ENCODE measurements at places on chromosomes 13 and 19.

DNA sequence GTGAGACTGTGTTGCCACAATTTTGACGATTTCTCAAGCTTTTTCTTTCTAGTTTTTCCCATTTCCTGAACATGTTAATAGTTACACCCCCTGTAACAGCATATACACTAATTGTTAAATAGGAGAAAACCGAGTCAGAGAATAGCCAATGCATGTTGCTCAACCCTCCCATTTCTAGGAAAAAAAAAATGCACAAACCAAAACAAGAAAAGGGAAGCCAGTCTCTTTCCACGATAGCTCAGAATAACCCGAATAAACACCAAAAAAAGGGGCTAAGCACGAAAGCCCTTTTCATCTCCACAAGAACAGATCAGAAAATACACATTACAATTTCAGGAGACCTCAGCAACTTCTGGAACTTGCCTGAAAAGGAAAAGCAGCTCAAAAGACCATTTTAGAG, 16.3 kb downstream of the LATS2 start:
- DNase-seq = no peak

- DNase-seq = peak; percentile 82
Observed at GRCh38 chr19:12603714-12604113, 6.9 kb downstream of the ZNF490 start.

- DNase-seq = no peak
Observed at GRCh38 chr13:79312340-79312855, 93.7 kb downstream of the RBM26 start.

GRCh38 chr13:111269508-111269907, 50.9 kb upstream of the TEX29 start:
- DNase-seq = no peak

DNA sequence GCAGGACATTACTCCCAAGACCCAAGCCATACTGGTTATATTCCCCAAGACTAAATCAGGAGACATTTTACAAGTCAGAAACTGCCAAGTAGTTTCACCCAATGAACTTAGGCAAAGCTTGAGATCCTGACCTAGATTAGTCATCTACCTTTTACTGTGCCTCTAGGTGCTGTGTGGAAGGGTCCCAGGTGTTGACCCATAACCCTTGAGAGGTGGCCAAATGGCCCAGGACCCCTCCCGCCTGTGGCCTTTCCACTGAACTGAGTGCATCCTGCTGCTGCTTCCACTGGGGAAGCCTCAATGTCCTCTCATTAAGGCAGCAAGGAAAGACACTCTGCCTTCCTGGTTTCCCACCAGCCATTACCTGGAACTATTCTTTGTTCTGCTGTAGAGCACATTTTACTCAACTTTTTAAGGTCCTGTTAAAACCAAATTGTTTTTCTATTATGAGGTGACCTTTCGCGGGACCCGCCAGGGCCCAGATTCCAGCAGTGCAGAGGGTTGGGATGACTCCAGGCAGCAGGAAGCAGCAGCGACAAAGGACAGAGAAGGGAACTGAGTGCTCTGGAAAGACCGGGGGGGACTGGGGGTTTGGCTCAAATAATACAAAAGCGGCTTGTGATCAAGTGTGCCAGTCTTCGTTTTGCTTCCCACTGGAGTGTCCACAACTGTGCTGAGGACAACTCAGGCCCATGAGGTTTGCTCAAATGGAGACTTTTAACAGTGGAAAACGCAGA, 27.1 kb downstream of the ANKRD10 start:
- DNase-seq = no peak

- no peak for DNase-seq
Observed at GRCh38 chr13:44416301-44416700, 42.7 kb downstream of the SERP2 start.

- no peak for DNase-seq
Observed at GRCh38 chr19:38429811-38430156, 3.7 kb upstream of the RYR1 start.

GRCh38 chr13:55432814-55433213, 1707.9 kb upstream of the PRR20A start:
- no peak for DNase-seq

DNA sequence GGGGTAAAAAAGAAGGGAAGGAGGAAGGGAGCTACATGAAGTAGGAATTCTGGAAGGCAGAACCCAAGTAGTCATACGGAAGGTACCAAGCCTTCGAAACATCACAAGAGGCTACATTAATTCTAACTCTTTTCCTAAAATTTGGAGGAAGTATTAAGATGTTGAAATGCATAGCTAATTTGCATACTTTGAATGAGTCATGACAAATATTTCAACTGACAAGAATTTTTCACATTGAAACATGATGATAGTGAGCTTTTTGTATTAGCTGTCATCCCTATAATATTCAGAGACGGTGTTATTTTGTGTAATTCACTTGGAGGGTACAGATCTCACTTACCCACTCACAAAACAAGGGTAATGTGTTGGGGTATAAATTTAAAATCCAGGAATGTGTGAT, 9.1 kb upstream of the ACOD1 start:
- DNase-seq = no peak

- no peak for DNase-seq
Observed at GRCh38 chr13:35552172-35552844, 75.8 kb upstream of the MAB21L1 start.

GRCh38 chr13:101798437-101798836, 346.0 kb downstream of the ITGBL1 start:
- DNase-seq = no peak

- peak; percentile 14 for DNase-seq
Observed at GRCh38 chr19:9849791-9850190, 14.7 kb downstream of the PIN1 start.

GRCh38 chr13:73922493-73923393, 211.5 kb downstream of the KLF12 start:
- no peak for DNase-seq

DNA sequence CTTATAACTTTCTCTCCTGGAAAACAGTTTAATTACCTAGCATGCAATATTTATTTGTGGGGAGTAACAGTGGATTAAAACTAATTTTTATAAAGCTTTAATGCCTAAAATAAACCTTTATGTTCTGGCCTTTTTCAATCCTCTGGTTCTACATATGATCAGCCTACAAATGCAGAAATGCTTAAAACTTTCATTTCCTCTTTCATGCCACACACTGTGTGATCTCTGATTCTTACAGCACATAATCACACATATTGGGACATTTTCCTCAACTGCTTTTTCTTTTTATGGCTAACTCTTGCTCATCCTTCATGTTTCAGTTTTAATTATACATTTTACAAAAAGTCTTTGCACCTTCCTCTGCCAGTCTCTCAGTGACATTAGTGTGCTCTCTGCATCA, 910.8 kb upstream of the SLITRK6 start:
- DNase-seq = peak; percentile 8

DNA sequence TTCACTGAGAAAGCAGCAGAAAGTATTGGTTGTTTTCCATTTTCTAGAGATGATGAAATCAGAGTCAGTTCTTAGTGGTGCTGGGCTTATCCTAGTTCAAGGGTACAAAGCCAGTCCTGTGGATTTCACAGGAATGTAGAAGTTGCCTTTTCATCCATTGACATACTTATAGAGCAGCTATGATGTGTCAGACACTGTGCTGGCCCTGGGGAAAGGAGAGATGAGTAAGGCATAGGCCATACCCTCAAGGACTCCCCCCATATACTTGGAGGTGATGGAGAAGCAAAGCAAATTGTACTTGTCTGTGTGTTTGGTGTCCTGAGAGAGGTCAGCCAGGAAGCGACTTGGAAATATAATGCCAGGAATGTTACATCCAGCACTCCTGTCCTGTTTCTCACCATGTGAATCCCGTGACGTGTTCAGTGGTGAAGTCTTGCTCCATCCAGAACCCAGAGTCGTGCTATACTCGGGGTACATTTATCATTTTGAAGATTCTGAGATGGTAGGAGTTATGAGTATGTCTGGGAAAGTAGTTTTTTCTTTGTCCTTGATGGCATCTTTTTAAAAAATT, 22.6 kb downstream of the ERCC5 start:
- DNase-seq = no peak

- DNase-seq = no peak
Observed at GRCh38 chr19:49210901-49211451, 53.4 kb downstream of the TRPM4 start.

DNA sequence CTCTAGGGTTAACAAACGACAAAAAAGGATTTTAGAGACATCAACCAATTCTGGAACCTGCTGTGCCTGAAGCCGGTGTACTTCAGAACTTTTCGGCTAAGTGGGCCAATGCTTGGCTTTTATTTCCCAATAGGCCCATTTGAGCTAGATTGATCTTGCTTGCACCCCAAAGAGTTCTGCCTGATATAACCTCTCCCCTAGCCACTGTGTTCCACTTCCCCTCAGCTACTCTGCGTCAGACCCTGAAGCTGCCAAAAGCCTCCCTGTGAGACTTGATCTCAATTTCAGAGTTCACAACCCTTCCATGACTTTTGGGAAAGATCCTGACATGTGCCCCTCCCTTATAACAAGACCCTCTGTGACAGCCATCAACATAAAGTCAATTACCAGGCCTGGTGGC, 5.6 kb upstream of the SIGLEC14 start:
- DNase-seq = no peak

Measured in GM13977 (cell line).